ENCODE measurements at places on chromosomes 12 and 14. TPM values are rescaled to one million over a fixed set of nuclear protein-coding genes. Genes with fewer than 3 reads are reported as not detected.

DNA sequence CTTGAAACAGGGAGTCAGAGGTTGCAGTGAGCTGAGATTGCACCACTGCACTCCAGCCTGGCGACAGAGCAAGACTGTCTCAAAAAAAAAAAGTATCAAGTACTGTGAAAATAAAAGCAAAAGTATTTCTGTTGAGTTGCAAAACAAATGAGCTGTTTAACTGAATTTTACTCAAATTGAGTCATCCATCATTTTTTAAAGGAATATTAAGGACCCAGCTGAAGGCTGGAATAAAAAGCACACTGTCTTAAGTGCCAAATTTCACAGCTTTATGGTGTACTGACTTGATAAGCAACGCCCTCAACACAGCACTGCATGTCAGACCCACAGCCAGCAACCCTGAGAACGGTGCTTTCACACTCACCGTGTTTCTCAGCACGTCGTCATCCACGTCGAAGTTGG lies 57.9 kb downstream of the AMN start:
- no peaks in the 10 kb centered on the region for H3K27me3 ChIP-seq
- H3K4me1 ChIP-seq, result no peaks in the 10 kb centered on the region
- H3K27ac ChIP-seq, result no peak overlapping the region

The NRL gene
- 2.2 TPM for polyA plus RNA-seq

- H3K27me3 ChIP-seq, result no peaks in the 10 kb centered on the region
- H3K4me3 ChIP-seq, result no peak overlapping the region
- DNase-seq, result no peak
Observed at GRCh38 chr14:87868920-87869319, 124.1 kb downstream of the GALC start.

- no peaks in the 10 kb centered on the region for H3K4me1 ChIP-seq
- H3K36me3 ChIP-seq, result no peaks in the 10 kb centered on the region
- H3K4me3 ChIP-seq, result no peak overlapping the region
- H3K27me3 ChIP-seq, result no peaks in the 10 kb centered on the region
Observed at GRCh38 chr14:90846511-90846910, 30.3 kb upstream of the TTC7B start.

The DEGS2 gene
- not detected for polyA plus RNA-seq

- no peaks in the 10 kb centered on the region for H3K36me3 ChIP-seq
- H3K27me3 ChIP-seq, result no peaks in the 10 kb centered on the region
- no peaks in the 10 kb centered on the region for H3K4me1 ChIP-seq
- no peak overlapping the region for H3K27ac ChIP-seq
Observed at GRCh38 chr12:91191513-91192111, 9.0 kb upstream of the DCN start.

DNA sequence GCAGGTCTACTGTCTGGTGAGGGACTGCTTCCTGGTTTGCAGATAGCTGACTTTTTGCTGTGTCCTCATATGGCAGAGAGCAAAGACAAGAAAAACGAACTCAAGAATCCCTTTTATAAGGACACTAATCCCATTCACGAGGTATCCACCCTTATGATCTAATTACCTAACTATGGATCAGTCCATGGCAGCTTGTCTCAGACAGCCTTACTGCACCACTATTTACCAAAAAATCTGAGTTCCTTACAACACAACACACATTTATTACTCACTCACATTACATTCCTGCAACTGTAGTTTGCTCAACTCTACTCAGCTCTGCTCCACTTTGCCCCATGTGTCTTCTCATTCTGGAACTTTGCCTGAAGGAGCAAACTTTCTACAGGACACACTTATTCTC lies 10.1 kb upstream of the SLC6A15 start:
- no peak overlapping the region for H3K27ac ChIP-seq
- H3K27me3 ChIP-seq, result no peaks in the 10 kb centered on the region
- no peaks in the 10 kb centered on the region for H3K36me3 ChIP-seq
- DNase-seq, result no peak

DNA sequence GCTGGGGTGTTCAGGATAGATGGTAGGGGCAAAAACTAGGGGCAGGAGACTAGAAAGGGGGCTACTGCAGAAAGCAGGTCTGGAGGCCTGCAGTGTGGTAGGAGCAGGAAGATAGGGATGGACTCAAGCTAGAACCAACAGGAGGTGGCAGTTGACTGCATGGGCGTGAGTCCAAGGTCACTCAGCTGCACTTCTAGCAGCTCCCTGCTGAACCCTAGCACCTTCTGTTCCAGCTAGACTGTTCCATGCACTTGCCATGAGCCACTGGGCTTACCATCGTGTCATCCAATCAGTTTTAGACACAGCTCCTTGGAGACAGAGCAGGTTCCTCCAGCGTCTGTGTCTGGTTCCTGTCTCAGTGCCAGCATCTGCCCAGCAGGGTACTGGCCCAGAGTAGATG lies 11.3 kb upstream of the KRT8 start:
- DNase-seq, result no peak
- H3K27ac ChIP-seq, result no peak overlapping the region
- no peaks in the 10 kb centered on the region for H3K27me3 ChIP-seq
- H3K4me1 ChIP-seq, result no peaks in the 10 kb centered on the region
- no peaks in the 10 kb centered on the region for H3K36me3 ChIP-seq

GRCh38 chr14:99598774-99599173 lies 5.2 kb downstream of the CCDC85C start:
- no peaks in the 10 kb centered on the region for H3K27me3 ChIP-seq
- DNase-seq, result no peak
- H3K36me3 ChIP-seq, result no peaks in the 10 kb centered on the region
- H3K4me1 ChIP-seq, result peaks cover 72% of the 10 kb centered on the region
- no peak overlapping the region for H3K4me3 ChIP-seq
- peak overlapping the region; percentile 73 for H3K27ac ChIP-seq

The KLRC3 gene
- polyA plus RNA-seq, result not detected

DNA sequence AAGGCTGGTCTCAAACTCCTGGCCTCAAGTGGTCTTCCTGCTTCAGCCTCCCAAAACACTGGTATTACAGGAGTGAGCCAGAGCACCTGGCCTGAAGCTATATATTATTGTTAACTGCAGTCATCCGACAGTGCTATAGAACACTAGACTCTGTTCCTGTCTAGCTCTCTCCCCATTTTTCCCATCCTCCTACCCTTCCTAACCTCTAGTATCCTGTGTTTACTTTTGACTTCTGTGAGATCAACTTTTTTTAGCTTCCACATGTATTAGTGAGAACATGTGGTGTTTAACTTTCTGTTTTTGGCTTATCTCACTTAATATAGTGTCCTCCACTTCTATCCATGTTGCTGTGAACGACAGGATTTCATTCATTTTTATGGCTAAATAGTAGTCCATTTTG lies 34.7 kb downstream of the TRAF3 start:
- H3K27me3 ChIP-seq, result no peaks in the 10 kb centered on the region
- no peaks in the 10 kb centered on the region for H3K4me1 ChIP-seq
- H3K4me3 ChIP-seq, result no peak overlapping the region
- H3K36me3 ChIP-seq, result no peaks in the 10 kb centered on the region

GRCh38 chr12:2244013-2244861 lies 191.4 kb downstream of the CACNA1C start:
- H3K36me3 ChIP-seq, result no peaks in the 10 kb centered on the region
- H3K27ac ChIP-seq, result no peak overlapping the region
- no peak for DNase-seq
- H3K4me3 ChIP-seq, result no peak overlapping the region
- no peaks in the 10 kb centered on the region for H3K27me3 ChIP-seq
- no peaks in the 10 kb centered on the region for H3K4me1 ChIP-seq

- H3K27me3 ChIP-seq, result no peaks in the 10 kb centered on the region
- H3K4me3 ChIP-seq, result no peak overlapping the region
- no peak for DNase-seq
- no peaks in the 10 kb centered on the region for H3K36me3 ChIP-seq
- no peak overlapping the region for H3K27ac ChIP-seq
- H3K4me1 ChIP-seq, result no peaks in the 10 kb centered on the region
Observed at GRCh38 chr14:26941521-26941920, 343.7 kb upstream of the NOVA1 start.

The ARHGEF25 gene
- polyA plus RNA-seq, result 86.4 TPM

The DDX55 gene
- 25.2 TPM for polyA plus RNA-seq

DNA sequence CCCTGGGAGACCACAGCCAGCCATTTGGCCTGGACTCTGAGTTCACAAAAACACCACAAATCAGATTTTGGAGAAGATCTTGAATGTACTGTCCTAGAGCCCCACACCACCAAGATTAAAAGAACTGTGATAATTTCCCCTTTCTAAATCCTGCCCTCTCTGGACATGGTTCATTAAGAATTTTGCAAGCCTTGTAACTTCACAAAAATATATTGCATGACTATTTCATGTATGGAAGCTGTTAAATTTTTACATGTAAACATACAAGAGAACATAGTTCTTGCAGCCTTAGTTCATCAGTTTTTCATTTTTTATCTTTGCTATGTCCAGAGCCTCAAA lies 97.0 kb downstream of the SCARB1 start:
- no peaks in the 10 kb centered on the region for H3K36me3 ChIP-seq
- no peak overlapping the region for H3K27ac ChIP-seq
- no peaks in the 10 kb centered on the region for H3K27me3 ChIP-seq

GRCh38 chr12:50784501-50784900 lies 20.6 kb downstream of the ATF1 start:
- no peak overlapping the region for H3K4me3 ChIP-seq
- peaks cover 18% of the 10 kb centered on the region for H3K36me3 ChIP-seq
- no peaks in the 10 kb centered on the region for H3K4me1 ChIP-seq
- H3K27ac ChIP-seq, result no peak overlapping the region
- H3K27me3 ChIP-seq, result no peaks in the 10 kb centered on the region

DNA sequence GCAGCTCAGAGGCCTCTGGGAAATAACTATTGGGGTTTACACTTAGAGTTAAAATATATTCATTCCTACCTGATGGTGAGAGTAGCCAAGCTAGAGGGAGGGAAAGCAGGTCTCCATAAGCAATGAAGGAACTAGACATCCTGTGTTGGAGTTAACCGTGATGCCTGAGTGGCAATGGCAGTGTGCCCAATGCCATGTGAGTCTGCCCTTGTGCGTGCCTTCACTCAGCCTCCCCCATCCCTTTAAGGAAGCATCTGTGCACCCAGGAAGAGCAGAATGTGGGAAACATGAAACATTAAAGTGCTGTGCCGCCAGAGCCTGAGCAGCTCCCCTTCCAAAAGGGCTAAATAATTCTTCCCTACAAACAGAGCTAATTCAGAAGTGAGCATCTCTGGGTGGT lies 76.3 kb downstream of the COX16 start:
- H3K27me3 ChIP-seq, result no peaks in the 10 kb centered on the region
- no peaks in the 10 kb centered on the region for H3K4me1 ChIP-seq
- H3K36me3 ChIP-seq, result no peaks in the 10 kb centered on the region
- no peak overlapping the region for H3K27ac ChIP-seq

- H3K4me3 ChIP-seq, result no peak overlapping the region
- no peak for DNase-seq
- H3K36me3 ChIP-seq, result no peaks in the 10 kb centered on the region
- H3K27me3 ChIP-seq, result no peaks in the 10 kb centered on the region
- H3K4me1 ChIP-seq, result peaks cover 5% of the 10 kb centered on the region
Observed at GRCh38 chr12:104568935-104569334, 112.2 kb downstream of the CHST11 start.

The MANSC4 gene
- not detected for polyA plus RNA-seq

DNA sequence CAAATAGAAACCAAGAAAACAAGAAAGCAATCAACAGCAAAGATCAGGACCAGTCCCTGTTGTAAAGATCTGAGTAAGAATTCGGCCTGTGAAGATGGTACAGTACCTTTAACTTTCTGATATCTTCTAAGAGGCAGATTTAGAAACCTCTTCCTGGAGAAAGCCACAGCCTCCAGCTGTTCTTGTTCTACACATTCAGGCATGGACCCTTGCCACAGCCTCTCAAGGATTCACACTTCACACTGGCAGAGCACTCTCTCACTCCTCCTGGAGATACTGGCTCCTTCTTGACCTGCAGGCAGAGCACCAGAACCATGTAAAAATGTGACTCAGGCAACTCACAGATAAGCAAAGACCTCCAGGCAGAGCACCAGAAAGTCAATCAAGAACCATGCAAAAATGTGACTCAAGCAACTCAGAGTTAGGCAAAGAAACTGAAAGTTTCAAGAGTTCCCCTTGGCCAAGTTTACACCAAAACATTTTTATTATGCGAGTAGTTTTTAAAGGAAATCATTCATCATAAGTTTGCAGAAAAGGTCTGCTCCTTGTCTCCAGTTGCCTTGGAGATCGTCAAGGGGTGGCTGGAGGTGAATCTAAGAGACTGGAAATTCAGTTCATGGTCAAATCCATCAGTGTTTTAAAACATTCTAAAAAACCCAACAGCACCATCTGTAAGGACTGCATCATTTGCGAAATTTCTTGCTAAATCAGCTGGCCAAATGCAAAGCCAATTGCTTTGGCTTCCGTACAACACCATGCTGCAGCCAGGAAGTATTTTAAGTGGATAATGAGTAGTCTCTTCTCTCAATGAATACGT lies 119.3 kb upstream of the MDM1 start:
- peak overlapping the region; percentile 36 for H3K27ac ChIP-seq
- peak overlapping the region; percentile 20 for H3K4me3 ChIP-seq
- peak; percentile 75 for DNase-seq

GRCh38 chr14:81018251-81018650 lies 62.8 kb downstream of the TSHR start:
- H3K4me1 ChIP-seq, result no peaks in the 10 kb centered on the region
- no peak overlapping the region for H3K27ac ChIP-seq
- H3K4me3 ChIP-seq, result no peak overlapping the region
- H3K27me3 ChIP-seq, result no peaks in the 10 kb centered on the region

- no peaks in the 10 kb centered on the region for H3K4me1 ChIP-seq
- H3K36me3 ChIP-seq, result no peaks in the 10 kb centered on the region
- H3K27me3 ChIP-seq, result no peaks in the 10 kb centered on the region
- DNase-seq, result peak; percentile 49
- H3K4me3 ChIP-seq, result no peak overlapping the region
- H3K27ac ChIP-seq, result no peak overlapping the region
Observed at GRCh38 chr14:99035268-99035667, 236.7 kb downstream of the BCL11B start.

GRCh38 chr12:59595883-59596540 lies at the start of gene SLC16A7:
TSS of gene SLC16A7 (plus strand) at chr12:59596029. CDS start at chr12:59704802, 108,773 bp downstream.
- peak within 1 kb of the TSS; percentile 80 for H3K4me3 ChIP-seq
- peaks cover 5% of the 10 kb centered on the region for H3K4me1 ChIP-seq
- H3K36me3 ChIP-seq, result no peaks in the 10 kb centered on the region
- H3K27me3 ChIP-seq, result no peaks in the 10 kb centered on the region
- DNase-seq, result peak; percentile 96
- H3K27ac ChIP-seq, result peak within 1 kb of the TSS; percentile 93

GRCh38 chr12:56678852-56679251 lies 9.2 kb downstream of the PTGES3 start:
- no peak overlapping the region for H3K4me3 ChIP-seq
- peaks cover 9% of the 10 kb centered on the region for H3K36me3 ChIP-seq
- H3K27ac ChIP-seq, result peak overlapping the region; percentile 15
- DNase-seq, result no peak

All from adrenal gland (tissue), 19 donors.